ENCODE measurements at places on chromosomes 12 and 14.
A peak's percentile ranks its signal among the peaks of the same experiment; 100 is the strongest.

GRCh38 chr14:64221391-64222003 is 72.7 kb downstream of the ESR2 start:
- DNase-seq = no peak

- peak; percentile 53 for DNase-seq
Observed at GRCh38 chr14:63896278-63896720, 43.5 kb downstream of the SYNE2 start.

DNA sequence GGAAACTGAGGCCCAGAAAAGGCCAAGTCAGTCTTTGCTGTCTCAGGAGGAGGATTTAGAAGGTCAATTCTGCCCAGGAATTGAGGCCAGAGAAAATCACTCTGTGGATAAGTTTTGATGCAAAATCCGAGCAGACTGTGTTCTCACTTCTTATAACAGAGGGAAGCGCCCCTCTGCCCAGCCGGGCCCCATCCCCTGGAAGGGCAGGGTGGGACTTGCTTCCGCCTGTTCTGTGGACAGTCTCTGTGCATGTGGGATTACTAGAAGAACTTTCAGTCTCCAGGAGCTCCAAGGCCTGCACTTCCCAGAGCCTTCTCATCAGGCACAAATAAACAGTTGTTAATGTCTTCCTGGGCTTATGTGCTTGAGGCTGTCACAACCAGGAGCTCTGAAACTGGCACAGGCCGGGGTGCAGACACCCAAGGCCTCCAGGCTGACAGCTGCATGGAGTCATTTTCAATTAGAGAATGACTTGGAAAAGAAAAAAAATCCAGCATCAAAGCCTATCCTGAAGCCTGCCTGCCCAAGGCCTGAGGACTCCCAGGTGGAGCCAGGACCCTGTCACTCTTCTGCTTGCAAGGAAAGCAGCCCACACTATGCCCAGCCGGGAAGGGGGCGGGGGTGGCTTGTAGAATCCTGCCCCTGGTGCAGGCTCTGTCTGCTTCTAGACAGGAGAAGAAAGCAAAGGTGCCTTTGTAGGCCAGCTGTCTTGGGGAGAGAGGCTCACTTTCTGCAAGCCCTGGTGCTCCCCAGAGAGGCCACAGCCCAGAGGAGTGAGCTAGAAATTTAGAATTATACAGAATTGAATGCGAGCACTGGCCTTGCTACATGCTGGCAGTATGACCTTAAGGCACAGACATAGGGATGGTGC is 84.7 kb downstream of the NTF3 start:
- no peak for DNase-seq

GRCh38 chr12:52024845-52025230 is 18.1 kb downstream of the TAMALIN start:
- DNase-seq = no peak

- peak; percentile 36 for DNase-seq
Observed at GRCh38 chr12:79895071-79895470, 39.8 kb downstream of the PPP1R12A start.

GRCh38 chr14:101600891-101601605 is 39.8 kb downstream of the DIO3 start:
- DNase-seq = no peak

DNA sequence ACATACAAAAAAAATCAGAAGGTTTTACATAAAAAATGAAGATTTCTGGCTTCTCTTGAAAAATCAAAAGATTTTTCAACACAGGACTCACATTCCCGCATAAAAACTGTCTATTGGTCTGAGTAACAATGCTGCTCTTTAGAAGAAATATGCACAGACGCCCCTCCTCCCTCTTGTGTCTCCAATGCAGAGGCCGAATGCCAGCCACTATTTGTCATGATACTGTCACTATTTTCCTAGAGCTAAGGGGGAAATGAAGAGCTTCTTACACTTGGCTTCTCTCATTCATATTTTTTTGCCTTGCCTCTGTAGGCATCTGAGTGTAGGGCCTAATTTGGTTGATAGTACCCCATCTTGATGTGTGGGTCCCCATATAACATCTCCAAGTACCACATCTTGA is 98.0 kb downstream of the BBS10 start:
- no peak for DNase-seq

- DNase-seq = no peak
Observed at GRCh38 chr14:66900719-66901118, 288.5 kb upstream of the GARIN2 start.

All from fibroblast of skin of left quadriceps (primary cell).